ENCODE measurements at places on chromosomes 4 and X. TPM values are rescaled to one million over a fixed set of nuclear protein-coding genes. Genes with fewer than 3 reads are reported as not detected.

CABS1 gene
- not detected for polyA plus RNA-seq

GRCh38 chr4:98671131-98671530 is 12.7 kb upstream of the TSPAN5 start:
- DNase-seq: no peak

- DNase-seq: no peak
Measured at GRCh38 chr4:144740316-144740715, 94.4 kb downstream of the HHIP start.

DNA sequence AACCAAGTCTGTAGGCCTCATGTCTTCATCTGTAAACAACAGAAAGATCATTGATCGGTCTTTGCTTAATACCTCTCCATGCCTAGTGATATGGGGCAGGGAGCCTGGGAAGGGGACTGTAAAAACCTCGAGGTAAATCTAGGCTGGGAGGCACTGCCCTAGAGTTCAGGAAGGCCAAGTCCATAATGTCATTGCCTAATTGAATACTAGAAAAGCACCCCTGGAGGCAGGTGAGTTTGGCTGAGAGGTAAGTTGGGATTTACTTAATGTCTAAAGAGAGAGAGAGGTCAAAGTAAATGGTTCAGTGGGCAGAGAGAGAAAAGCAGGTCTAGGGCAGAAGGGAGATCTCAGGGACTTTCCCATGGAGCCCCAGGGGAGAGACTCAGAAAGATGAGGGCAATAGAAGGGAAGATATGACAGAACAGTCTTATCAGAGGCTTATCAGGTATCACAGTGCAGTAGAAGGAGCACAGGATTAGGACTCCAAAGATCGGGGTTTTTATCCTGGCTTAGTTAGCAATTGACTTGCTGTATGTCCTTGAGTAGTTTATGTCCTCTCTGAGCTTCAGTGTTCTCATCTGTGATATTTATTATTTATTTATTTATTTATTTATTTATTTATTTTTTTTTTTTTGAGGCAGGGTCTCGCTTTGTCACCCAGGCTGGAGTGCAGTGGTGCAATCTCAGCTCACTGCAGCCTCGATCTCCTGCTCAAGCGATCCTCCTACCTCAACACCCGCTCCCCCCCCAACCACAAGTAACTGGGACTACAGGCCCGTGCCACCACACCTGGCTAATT is 85.2 kb downstream of the SLC16A2 start:
- DNase-seq: no peak

SPANXB1 gene
- polyA plus RNA-seq: not detected

GRCh38 chr4:71470524-71470923 is 131.7 kb downstream of the SLC4A4 start:
- no peak for DNase-seq

SPIN4 gene
- 12.0 TPM for polyA plus RNA-seq

GRCh38 chrX:7953446-7953845 is 26.2 kb upstream of the PNPLA4 start:
- no peak for DNase-seq
